ENCODE measurements at places on chromosomes 5 and 9.

DNA sequence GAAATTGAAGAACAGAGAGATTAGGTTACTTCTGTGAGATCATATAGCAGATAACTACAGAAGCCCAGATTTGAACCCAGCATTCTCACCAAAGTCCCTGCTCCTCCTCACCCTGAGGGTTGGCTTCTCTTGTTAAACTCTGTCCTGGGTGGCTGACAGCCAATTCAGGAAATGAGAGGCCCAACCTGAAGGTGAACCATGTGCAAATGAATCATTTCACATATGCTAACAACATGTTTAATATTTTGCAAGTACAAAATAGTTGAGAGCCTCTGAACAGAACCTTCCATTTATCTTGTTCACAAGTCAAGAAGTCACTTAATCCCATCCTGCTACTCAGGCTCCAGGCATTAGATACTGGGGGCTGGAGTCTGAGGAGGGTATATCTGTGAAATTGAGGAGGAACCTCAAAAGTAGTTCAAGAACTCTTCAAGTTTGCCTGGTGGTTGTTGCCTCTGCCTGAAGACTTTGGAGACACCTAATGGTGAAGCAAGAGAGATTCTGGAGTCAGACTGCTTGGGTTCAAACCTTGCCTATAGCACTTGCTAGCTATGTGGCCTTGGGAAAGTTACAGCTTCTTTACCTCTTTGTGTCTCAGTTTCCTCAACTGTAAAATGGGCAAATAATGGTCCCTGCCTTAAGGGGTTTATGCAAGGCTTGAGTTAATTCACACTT lies 564.0 kb downstream of the PSAT1 start:
- DNase-seq = no peak

- no peak for DNase-seq
Measured at GRCh38 chr5:150694612-150695011, 6.2 kb downstream of the RBM22 start.

DNA sequence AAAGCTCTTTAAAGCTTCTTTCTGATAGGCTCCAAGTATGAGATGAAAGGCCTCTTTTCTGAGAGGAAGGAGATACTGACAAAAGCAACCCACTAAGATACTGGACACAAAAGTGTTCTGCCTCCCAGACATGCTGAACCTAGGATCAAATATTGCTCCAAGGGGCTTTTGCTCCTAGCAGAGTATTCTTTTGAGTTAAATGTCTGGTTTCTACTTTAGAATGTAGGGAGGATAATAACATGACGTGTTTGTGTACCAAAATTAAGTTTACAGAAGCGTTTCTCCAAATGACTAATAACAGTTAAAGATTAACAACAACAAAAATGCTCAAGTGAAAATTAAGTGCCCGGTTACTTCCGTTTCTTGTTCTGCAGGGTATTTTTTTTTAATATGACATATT lies 2293.3 kb upstream of the C9orf72 start:
- DNase-seq = no peak

DNA sequence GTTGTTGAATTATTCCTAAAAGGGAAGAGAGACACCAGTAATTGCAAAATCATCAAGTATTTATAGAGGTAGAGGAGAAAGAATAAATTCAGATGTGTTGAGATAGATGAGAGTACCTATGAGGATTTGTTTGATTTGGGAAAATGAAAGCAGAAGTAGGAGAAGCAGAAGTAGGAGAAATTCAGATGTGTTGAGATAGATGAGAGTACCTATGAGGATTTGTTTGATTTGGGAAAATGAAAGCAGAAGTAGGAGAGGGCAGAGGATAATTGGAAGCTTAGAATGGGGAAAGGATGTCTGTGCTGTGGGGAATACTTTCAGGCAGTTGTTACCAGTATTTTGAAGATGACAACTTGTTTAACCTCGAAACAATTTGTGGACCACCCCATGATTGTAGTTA lies 35.1 kb upstream of the ZCCHC7 start:
- DNase-seq = no peak

DNA sequence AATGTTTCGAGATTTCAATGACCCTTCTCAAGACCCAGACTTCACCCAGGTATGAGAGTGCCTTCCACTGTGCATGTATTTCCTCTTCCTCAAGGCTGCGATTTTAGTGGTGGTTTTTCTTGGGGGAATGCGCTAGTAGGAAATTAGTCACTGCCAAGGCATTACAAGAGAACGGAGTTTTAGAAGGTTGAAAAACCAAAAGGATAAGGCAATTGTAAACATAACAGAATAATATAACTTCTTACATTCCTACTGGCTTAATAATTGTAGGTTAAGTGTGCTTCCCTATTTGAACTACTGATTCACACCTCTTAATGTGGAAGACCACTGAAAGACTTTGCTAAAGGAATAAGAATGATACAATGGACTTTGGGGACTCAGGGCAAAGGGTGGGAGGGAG lies 38.9 kb downstream of the ACO1 start:
- no peak for DNase-seq

DNA sequence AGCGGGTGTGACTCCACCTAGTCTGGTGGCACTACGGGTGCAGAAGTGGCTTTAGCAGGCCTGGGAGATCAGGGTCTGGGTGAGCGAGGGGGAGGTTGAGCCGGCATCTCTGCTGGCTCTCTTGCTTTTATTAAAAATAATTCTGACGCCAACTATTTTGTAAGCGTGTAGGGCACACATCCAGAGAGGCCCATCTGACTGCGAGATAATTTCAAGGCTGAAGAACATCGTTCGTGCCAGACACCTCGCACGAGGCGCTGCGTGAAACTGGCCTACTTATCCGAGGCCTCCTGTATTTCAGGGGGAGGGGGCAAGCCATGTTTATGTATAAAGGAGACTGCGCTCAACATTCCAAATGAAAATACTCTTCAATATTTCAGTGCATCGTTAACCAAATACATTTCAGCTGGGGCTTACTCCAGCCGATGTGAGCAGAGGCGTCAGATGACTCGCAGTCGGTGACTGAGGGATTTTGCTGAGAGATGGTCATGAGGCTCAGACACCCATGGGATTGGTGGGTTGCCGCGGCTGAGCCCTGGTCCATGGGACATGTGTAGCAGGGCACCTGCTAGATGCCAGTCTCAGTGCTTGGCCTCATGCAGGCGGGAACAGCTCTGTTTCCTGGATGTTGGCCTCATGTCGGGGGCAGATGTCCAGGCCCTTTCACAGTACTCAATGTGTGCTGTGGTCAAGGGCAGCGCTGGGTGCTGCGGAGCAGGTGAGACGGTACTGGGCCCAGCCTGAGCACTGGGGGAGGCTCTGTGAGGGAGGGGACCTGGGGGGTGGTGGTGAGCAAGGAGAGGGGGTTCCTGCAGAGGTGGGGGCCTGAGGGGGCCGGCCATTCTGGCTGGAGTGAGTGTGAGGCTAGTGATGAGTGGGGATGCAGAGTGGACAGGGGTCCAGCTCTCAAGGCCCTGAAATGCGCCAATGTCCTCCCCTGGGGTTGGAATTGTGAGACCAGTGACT lies 201.5 kb downstream of the DAB2IP start:
- no peak for DNase-seq

GRCh38 chr9:3001311-3001710 lies 157.4 kb upstream of the PUM3 start:
- DNase-seq = no peak

- no peak for DNase-seq
Measured at GRCh38 chr5:74631081-74631953, 9.2 kb downstream of the ENC1 start.

- no peak for DNase-seq
Measured at GRCh38 chr9:26813247-26813646, 79.4 kb downstream of the CAAP1 start.

DNA sequence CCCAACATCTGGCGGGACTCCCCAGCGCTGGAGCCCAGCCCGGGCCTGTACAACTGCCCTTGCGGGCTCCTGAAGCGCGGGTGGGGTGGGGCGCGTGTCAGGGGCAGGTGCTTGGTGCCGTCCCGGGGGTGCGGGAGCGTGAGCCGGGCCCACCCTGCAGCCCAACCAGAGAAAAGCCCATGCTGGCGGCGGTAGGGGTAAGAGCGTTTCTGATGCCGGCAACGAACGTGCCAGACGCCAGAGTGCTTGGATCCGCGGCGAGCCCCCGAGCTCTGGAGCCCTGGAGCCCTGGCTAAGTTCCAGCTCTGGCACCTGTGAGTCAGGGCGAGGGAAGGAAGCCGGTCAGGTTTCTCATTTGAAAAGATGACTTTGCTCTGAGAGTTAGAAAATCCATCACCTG lies 58.0 kb downstream of the ZNF510 start:
- DNase-seq = no peak

DNA sequence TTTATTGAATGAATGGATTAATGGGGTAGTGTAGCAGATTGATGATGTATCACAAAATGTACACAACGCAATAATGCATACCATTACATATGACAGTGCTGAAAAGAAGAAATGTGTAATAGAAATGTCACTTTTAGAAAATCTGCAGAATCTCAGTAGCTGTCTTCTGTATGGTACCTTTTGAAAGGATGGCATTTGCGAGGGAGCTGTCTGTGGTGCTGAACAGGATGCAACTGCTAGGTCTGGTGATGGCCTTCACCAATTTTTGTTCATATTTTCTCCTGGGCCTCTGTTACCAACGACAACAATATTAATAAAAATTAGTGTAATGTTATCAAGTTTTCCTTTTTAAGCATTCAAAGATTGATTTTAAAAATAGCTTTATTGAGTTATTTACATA lies 36.2 kb upstream of the OTULIN start:
- DNase-seq = no peak

DNA sequence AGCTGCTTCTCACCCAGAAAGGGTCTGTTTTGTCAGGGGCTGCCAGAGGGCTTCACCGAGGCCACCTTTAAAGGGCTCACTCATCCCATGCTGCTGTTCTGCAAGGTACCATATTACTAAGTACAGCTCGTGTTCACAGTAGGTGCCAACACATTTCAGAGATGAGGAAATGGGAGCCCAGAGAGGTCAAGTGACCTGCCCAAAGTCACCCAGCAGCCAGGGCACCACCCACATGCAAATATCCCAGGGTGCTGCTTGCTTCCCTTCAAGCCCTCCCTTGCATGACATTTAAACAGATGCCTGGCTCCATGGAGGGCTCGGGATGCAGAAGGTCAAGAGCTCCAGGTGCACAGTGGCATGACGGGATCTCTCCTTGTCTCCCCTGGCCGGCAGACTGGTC lies 123.5 kb upstream of the SARDH start:
- no peak for DNase-seq

- no peak for DNase-seq
Measured at GRCh38 chr5:59757442-59757841, 136.1 kb downstream of the PDE4D start.

DNA sequence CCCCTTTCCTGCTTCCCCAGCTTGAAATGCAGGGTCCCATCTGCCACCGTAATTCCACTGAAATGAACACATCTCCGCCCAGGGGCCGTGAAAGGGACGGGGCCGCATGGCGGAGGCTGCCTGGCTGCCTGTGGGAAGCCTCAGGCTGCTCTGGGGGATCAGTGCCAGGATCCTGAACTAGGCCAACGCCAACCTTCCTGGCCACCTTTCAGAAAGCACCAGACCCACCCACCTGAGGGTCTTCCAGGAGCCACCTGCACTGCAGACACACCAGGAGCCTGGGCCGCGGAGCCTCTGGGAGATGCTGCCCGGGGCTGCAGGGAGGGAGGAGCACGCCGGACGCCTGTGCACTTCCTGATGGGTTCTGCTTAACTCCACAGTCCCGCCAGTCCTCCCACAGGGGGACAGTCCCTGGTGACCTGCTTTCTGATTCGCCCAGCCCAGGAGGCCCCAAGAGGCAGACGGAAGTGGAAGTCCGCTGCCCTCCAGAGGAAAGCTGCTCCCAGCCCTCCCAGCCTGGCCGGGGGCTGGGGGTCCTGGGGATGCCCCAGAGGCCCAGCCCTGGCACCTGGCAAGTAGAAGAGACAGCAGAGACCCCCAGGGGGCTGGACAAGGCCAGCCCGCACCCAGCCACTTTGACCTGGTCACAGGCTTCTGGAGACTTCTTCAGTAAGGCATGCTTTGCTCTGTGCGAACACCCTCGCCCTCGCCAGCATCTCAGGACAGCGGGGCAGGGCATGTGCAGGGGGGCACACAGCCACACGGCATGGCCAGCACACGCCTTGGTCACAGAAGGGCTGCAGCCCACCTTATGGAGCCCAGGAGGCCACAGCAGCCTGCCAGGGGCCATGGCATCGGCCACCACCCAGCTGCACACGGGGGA lies at the start of gene CARD9:
CARD9 (minus strand) TSS at position 370 of the 883 bp plus-strand sequence. CDS start 1,591 bp downstream, outside the sequence.
- DNase-seq = no peak

DNA sequence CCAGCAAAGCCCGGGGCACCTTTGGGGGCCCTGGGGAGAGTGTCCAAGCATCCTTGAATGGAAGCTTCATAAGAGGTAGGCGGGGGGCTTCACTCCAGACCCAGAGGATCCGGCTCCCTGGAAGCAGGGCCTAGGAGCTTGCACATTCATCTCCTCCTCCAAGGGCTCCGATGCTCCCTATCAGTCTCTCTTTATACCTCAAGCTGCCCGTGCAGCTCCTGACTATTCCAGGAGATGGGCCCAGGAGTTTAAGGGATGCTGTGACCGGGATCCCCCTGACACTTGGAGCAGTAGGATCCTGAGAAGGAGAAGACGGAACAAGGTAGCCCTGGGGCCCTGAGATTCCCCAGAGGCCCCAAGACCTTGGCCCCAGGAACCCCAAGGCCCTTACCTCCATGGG lies 25.9 kb downstream of the CSF1R start:
- no peak for DNase-seq

DNA sequence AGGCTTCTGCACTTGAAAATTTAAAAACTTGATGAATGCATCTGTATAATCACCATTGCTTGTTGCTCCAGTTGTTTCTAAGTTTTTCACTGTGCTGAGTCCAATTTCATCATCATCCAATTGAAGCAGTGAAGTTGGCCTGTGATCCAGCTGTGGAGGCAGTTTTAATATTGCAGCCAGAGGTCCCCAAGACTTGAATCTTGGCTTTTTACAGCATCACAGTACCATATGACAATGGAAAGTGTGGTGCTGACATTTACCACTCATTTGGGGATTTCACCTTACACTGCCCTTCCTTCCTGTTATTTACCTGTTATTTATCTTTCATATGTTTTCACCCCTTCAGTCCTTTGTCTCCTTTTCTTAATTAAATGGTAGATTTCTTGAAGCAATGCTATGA lies 76.2 kb upstream of the SPIN1 start:
- DNase-seq = no peak

DNA sequence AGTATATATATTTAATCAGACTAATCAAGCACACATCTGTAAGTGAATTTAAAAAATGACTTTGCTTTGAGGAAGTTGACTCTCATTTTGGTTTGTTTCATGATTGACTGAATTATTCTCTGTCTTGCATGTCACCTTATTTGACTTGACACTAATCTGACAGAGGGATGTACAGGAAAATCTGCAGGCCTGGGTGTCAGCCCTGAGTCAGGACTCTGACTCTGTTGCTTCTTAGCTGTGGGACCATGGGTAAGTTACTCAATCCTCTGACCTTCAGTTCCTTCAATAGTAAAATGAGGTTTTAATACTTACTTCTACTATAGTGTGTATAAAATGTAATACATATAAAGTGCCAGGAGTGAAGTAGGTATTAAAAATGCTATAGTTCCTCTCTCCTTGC lies 415.9 kb downstream of the ARHGEF28 start:
- DNase-seq = no peak

- DNase-seq = no peak
Measured at GRCh38 chr5:126694403-126694802, 82.5 kb upstream of the LMNB1 start.

- DNase-seq = no peak
Measured at GRCh38 chr9:83220730-83221129, 157.8 kb upstream of the RASEF start.

- no peak for DNase-seq
Measured at GRCh38 chr5:14598225-14598624, 16.6 kb downstream of the OTULINL start.

GRCh38 chr9:121075251-121076036 lies 689 bp downstream of the CNTRL start:
- DNase-seq = no peak
